ENCODE measurements at places on chromosomes 7 and 10.

DNA sequence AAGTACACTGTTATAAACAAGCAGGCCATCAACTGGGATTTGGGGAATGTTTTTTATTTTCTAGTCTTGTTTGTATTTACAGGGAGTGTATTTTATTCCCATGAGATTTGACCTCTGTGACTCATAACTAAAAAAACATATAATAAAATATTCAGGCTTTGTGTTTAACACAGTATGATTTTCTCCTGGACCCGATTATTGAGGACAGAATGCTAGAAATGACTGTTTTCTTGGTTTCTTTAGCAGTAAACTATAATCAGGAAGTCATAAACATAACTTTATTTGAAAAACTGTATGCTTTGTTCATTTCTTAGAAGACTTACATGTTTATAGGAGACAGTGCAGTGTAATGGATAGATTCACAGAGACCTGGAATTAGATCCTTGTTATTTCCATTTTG is 2.1 kb downstream of the NHLRC2 start:
- no peak for DNase-seq

GRCh38 chr7:17289074-17289645 is 9.3 kb upstream of the AHR start:
- DNase-seq = no peak

DNA sequence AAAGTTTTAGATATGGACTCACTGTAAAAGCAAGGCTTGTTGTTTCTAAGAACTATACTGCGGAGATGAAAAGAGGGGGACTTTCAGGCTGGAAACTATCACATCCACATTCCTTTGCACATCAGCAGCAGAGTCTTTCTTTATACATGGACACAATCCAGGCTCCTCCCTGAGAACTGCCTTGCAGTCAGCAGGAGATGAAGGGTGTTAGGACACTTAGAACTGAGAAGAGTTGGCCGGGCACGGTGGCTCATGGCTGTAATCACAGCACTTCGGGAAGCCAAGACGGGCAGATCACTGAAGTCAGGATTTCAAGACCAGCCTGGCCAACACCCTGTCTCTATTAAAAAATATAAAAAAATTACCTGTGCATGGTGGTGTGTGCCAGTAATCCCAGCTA is 9.7 kb upstream of the GARS1 start:
- no peak for DNase-seq

- no peak for DNase-seq
Measured at GRCh38 chr7:128805225-128805624, 13.5 kb downstream of the CCDC136 start.

DNA sequence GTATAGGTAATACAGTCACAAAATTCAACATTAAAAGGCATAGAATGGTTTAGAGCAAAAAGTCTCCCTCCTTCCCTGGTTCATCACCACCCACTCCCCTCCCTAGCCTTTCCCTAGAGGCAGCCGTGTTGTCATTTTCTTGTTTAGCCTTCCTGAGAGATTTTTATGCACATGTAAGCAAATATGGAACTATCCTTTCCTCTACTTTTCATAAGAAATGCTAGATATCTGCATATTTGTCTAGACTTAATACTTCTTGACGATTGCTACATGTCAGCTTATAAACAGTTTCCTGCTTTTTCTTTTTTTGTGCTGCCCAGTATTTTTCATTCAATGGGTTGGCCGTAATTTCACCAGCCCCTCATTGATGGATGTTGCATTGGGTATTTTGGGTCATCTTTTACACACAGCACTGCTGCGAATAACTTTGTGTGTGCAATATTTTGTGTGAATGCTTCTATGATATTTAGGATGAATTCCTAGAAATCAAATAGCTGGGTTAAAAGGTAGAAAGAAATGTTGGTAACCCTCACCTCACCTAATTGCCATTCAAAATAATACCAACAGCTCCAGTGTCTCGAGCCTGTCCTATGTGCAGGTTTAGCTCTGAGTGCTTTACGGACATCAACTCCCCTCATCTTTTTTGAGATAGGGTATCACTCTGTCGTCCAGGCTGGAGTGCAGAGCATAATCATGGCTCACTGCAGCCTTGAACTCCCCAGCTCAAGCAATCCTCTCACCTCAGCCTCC is 6.9 kb downstream of the IRF5 start:
- DNase-seq = no peak

GRCh38 chr10:78063236-78063635 is 29.6 kb downstream of the RPS24 start:
- DNase-seq = no peak

- DNase-seq = no peak
Measured at GRCh38 chr10:71493741-71494140, 97.0 kb downstream of the CDH23 start.

- no peak for DNase-seq
Measured at GRCh38 chr7:43278088-43278644, 165.7 kb downstream of the HECW1 start.

GRCh38 chr7:157422279-157422678 is 85.5 kb downstream of the DNAJB6 start:
- no peak for DNase-seq

DNA sequence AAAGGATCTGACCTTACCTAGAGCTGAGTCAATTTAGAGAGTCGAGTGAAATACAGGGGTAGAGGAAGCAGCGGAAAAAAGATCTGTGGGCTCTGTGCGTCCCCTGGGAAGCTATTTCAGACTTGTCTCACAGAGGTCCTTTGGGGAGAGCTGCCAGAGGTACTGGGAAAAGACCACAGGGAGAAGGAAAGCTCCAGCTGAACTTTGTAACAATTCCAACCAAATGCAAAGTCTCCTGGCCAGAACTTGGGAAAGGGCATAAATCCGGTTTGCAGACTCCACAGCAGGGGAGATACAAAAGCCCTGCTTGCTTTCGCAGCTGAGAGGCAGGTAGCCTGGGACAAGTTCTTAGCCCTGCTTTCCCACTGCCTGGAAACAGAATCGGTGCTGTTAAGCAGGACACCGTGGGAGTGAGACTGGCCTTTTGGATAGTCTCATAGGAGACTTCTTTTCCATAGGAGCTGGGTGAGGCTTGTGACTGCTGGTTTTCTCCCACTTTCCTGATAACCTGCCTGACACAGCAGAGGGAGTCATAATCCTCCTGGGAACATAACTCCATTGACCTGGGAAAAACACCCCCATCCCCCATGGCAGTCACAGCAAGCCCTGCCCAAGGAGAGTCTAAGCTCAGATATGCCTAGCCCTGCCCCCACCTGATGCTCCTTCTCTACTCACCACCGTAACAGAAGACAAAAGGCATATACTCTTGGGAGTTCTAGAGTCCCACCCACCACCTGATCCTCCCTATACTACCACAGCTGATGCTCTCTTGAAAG is 926.2 kb downstream of the KCNMA1 start:
- DNase-seq = no peak

GRCh38 chr10:120490288-120490687 is 33.3 kb downstream of the PLPP4 start:
- DNase-seq = no peak

Data from C1 segment of cervical spinal cord (tissue), 14 donors.